ENCODE measurements at places on chromosomes 6 and 20. TPM values are rescaled to one million over a fixed set of nuclear protein-coding genes. Genes with fewer than 3 reads are reported as not detected.

Gene GFOD1
- 19.8 TPM for total RNA-seq

Gene CUTA
- 42.2 TPM for total RNA-seq

Gene GPRC6A
- total RNA-seq = under 0.01 TPM

Gene PRDM13
- not detected for total RNA-seq

Gene UBD
- not detected for total RNA-seq

Gene KCNQ2
- total RNA-seq = not detected

Gene VWA7
- 0.48 TPM for total RNA-seq

Gene NHSL1
- 8.1 TPM for total RNA-seq

Gene TPX2
- total RNA-seq = 7.0 TPM
